ENCODE measurements at places on chromosomes 3 and 15. TPM values are rescaled to one million over a fixed set of nuclear protein-coding genes. Genes with fewer than 3 reads are reported as not detected.

The PLAAT1 gene
- 119 TPM for polyA plus RNA-seq

The RAD51 gene
- polyA plus RNA-seq = 76.1 TPM

The TUSC7 gene
- 24.0 TPM for polyA plus RNA-seq

The MESP1 gene
- polyA plus RNA-seq = 5.7 TPM

The ATP10A gene
- 13.6 TPM for polyA plus RNA-seq

The THAP10 gene
- 6.1 TPM for polyA plus RNA-seq

The PAK6 gene
- 47.4 TPM for polyA plus RNA-seq

The ROPN1 gene
- polyA plus RNA-seq = 374 TPM

The PDCD7 gene
- polyA plus RNA-seq = 39.7 TPM

The FILIP1L gene
- 16.5 TPM for polyA plus RNA-seq

The IGF2BP2 gene
- 18.9 TPM for polyA plus RNA-seq

The TIPARP gene
- 115 TPM for polyA plus RNA-seq

The MCTP2 gene
- polyA plus RNA-seq = 6.7 TPM

The TBL1XR1 gene
- 44.2 TPM for polyA plus RNA-seq

The CCNB2 gene
- polyA plus RNA-seq = 179 TPM

Data from testis (tissue), 5 donors.